ENCODE measurements at places on chromosomes 2 and 18.

GRCh38 chr18:70461323-70462077, 172.7 kb downstream of the SOCS6 start:
- DNase-seq: no peak

DNA sequence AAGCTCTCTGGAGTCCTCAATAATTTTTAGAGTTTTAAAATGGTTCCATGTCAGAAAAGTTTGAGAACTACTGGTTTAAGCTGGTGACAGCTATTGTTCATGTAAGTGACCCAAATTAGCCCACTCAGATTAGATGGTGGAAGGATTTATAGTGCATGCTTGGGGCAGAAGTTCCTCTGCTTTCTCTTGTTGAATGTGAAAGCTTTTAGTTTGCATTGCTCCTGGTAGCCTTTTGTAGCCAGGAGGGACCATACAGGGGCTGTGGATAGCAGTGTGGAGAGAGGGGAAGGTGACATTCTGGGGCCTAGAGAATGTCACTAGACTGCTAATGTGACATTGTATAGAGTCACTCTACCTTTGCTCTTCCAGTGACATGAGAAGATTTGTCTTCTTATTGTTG, 40.3 kb upstream of the IGFBP5 start:
- no peak for DNase-seq

DNA sequence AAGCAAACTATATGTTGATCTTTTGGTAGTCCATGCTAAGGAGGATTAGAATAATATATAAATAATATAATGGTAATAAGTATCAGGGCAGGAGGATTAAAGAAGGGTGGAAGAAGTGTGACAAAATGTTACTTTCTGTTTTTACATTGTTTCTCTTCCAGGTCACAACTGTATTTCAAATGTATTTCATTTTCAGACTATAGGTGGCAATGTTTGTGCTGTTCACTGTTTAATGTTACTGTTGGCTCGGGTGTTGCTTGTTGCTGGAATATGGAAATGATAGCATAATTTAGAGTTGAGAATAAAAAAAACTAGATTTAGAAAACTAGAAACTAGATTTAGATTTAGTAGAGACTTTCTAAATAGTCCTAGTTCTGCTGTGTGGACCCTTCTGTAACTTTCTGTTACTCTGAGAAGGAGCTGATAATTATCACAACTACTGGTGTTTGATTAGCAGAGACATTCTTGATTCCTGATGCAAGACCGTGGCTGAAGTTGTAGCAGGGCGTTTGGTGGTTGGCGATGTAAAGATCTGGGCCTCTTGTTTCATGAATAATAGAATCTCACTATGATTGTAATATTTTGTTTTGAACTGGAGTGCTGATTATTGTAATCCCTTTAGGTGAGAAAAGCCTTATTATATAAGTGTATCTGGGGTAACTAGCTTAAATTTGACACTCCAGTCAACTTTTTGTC, 7.9 kb downstream of the NEDD4L start:
- DNase-seq: no peak

DNA sequence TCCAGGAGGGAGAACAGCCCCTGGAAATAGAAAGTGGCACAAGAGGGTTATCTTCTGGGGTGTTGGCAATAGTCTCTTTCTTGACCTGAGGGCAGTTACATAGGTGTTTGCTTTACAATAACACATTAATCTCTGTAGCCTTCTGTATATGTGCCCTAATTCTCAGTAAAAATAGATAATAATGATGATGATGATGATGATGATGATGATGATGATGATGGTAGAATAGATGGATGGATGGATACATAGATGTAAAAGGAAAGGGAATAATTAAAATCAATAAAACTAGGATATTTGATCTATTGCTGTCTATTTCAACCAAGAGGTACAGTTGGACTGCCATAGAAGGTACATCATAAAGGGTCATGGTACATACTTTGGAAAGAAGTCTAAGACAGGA, 177.7 kb upstream of the VWC2L start:
- no peak for DNase-seq
